Mucosa of descending colon (tissue), 3 donors: ENCODE measurements at places on chromosomes 11 and 22. TPM values are rescaled to one million over a fixed set of nuclear protein-coding genes. Genes with fewer than 3 reads are reported as not detected.

PRG3 gene
- total RNA-seq: not detected

LAYN gene
- total RNA-seq: 22.9 TPM

MMP12 gene
- 17.5 TPM for total RNA-seq

PHF21B gene
- total RNA-seq: not detected

SPI1 gene
- total RNA-seq: 20.6 TPM
